ENCODE measurements at places on chromosomes 5 and 9.
A peak's percentile ranks its signal among the peaks of the same experiment; 100 is the strongest.

GRCh38 chr9:34585946-34586669 lies 3.4 kb downstream of the CNTFR start:
- no peak for DNase-seq

- DNase-seq, result no peak
Measured at GRCh38 chr5:156121882-156122281, 205.1 kb upstream of the SGCD start.

GRCh38 chr5:65032250-65032649 lies 263.5 kb downstream of the CWC27 start:
- peak; percentile 42 for DNase-seq

- DNase-seq, result peak; percentile 42
Measured at GRCh38 chr5:78554670-78555069, 93.9 kb downstream of the LHFPL2 start.

All from myocyte (in vitro differentiated cells).